Activated naive CD4-positive, alpha-beta T cell treated with anti-CD3 and anti-CD28 coated beads for 36 hours (primary cell): ENCODE measurements at places on chromosomes 2 and 18.

DNA sequence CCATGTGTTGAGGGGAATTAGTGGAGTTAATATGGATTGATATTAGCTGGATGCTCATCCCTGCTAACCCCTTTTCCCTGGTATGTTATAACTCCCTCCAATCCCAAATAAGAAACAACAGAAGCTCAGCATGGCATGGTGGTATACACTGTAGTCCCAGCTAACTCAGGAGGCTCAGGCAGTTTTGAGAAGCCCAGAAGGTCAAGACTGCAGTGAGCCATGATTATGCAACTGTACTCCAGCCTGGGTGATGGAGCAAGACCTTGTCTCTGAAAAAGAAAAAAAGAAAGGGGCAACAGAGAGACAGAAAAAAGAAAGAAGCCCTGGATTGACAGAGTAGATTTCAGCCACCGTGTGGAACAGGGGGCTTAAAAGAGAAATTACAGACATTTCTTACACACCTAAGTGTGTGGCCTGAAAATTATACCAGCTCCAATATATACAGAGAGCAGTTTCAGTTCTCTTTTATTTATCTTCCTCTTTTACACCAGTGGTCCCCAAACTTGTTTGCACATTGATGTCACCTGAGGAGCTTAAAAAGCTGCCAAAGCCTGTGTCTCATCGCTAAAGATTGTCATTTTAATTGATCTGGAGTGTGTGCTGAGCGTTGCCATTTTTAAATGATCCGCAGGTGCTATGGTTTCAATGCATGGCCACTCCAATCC, 203.6 kb downstream of the UBE2E3 start:
- DNase-seq, result no peak

DNA sequence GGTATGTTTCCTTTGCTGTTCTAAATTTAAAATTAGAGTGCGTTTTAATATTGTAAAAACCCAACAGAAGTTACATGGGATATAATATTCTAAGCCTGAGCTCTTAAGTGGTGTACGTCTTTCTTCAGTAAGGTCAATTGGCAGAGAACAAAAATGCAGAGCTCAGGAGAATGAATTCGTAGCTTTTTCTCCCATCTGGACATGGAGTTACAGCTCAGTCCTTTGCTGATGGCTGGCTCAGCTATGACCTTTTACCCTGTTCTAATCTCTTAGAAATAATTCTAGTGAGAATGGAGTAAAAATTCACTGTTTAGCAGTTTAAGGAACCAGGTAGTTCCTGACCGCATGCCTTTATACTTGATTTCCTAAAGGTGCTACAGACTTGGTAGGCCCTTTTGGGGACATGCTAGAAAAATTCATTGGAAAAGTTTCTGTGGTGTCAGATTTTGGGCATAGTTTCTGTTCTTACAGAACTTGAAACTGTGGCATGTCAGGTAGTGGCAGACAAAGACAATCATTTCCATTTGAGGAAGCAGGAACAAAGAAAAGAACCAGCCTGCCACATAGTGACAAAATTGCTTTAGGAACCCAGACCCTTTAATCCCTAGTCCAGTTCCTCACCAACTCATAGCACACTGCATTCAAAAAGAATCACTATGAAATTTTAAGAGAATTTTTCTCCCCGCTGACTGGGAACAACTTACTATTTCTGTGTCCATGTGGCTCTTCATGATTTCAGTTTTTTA, 566.8 kb upstream of the ZNF804A start:
- DNase-seq, result no peak

DNA sequence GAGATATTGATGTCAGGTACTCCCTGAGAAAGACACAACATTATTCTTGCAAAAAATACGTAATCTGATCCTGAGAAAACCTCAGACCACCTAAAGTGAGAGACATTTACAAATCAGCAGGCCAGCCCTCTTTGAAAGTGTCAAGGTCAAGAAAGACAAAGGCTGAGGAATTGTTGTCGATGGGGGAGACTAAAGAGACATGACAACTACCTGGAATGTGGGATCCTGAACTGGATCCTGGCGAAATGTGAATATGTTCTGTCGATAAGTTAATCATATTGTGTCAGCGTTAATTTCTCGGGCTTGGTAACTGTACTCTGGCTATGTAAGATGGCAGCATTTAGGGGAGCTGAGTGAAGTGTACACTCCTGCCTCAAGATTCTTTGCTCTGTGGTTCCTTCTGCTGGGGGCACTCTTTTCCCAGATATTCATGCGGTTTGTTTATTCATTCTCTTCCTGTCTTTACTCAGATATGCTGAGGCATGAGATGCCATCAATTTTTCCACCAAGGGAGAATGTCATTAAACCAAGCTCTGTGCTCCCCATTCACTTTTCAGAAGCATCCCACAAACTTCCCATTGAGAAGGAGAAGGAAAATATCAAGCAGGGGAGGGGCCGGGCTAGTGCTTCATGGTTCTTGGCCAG, 154.9 kb downstream of the CAPN13 start:
- no peak for DNase-seq

DNA sequence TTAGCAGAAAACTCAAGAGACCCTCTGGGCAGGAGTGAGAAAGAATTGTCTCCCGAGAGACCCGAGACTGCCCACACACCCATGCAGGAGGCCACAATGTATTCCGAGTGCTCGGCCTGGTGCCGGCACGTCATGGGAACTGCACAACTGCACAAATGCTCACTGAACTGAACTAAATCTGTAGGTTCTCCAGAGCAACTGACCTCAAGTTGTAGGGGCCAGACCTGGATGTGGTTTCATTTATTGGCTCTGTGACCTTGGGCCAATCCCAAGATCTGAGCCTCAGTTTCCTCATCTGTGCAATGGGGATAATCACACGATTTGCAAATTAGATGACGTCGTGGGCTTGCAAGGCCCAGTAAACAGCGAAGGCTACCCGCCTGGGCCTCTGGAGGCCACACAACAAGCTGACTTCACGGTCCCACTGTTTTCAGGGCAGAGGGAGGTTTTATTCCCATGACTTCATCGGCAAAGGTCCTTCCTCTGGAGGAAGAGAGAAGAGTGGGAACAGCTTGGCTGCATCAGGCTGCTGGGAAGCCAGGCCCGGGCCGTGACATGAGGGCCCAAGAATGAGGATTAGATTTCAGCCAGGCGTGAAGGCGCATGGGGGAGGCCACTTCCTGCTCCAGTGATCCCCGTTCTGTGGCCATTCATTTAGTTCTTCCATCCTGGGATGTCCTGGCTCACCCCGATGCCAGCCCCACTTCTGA, 3.6 kb upstream of the ERFE start:
- DNase-seq, result no peak

GRCh38 chr2:205805136-205805535, 122.8 kb downstream of the NRP2 start:
- no peak for DNase-seq
